ENCODE measurements at places on chromosomes 13 and 19.

GRCh38 chr13:112900691-112901091 lies 68.3 kb upstream of the MCF2L start:
- DNase-seq = no peak

- DNase-seq = no peak
Observed at GRCh38 chr13:80501556-80501955, 160.6 kb upstream of the SPRY2 start.

DNA sequence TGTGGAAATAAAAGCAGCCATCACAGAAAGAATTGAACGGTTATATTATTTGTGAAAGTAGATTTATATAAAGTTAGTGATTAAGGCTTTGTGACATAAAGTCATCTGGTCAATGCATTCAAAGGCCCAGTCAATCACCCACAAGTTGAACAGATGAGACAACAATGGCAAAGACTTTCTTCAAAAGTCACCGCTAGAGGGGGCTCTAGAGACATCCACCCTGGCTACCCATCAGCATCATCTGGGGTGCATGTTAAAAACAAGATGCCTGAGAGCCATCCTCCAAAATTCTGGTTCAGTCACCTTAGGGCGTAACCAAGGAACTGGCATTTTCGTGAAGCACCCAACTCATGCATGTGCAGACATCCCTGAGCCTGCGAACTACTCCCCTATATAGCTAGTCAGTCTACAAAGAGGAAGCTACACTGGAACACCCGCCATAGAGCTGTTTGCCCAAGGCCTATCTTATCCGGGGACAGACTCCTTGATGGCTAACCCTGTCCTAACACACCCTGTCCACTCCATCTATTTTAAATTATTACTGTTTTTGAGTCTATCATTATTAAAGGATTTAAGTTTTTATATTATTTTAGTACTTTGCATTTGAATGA lies 970.5 kb downstream of the UQCRFS1 start:
- DNase-seq = no peak

DNA sequence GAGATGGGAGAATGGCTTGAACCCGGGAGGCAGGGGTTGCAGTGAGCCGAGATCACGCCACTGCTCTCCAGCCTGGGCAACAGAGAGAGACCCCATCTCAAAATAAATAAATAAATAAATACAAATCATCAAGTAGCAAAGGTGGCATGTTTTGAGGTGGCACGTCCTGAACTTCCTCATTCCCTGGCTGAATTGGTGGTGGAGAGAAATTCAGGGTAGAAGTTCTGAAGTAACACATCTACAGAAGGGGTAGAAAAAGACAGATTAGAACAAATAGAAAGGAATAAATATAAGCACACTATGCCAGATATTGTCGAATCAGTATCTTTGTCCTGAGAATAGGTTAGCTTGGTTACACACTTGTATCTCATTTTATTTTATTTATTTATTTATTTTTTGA lies 6.3 kb downstream of the IFI30 start:
- no peak for DNase-seq

DNA sequence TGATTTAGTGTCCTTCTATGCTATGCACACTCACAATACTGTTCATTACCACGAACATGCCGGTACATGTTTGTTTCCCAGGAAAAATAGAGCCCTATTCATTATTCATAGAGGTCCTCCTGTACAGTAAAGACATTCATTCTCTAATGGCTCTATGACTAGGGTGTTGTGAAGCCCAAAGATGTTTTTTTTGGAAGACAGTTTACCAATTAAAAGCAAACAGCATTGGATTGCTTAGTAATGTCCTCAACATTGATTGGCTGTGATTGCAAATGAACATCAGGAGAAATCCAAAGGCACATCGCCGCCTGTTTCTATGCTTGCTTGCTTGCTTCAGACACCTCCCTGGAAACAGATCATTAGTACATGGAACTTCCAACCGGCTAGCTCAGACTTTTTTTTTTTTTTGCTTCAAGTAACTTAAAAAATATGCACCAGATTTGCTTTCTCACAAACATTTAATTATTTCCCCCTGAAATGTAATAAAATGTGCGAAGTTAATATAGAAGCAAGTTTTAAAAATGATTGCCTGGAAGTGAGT lies 8.8 kb upstream of the GPC6 start:
- no peak for DNase-seq
